ENCODE measurements at places on chromosomes 6 and 20. TPM values are rescaled to one million over a fixed set of nuclear protein-coding genes. Genes with fewer than 3 reads are reported as not detected.

The TCP11 gene
- total RNA-seq: not detected

DNA sequence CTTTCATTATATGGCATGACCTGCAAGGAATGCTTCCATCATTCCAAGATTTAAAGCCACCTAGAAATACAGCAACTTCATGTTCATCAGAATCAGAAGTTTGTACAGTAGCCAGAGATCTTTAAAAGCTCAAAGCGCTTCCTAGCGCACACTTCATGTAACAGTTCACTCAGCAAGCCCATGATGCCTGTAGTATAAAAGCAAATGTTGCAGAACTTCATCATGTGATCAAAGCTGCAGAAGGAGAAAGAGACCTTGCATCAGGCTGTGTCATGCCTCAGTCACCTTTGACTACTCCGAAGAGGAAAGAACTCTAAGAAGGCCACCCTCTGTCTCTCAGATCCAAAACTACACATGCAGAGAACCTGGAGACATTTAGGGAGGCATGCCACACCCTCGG, 78.5 kb downstream of the AGPAT4 start:
- H3K4me1 ChIP-seq: no peaks in the 10 kb centered on the region
- no peaks in the 10 kb centered on the region for H3K27me3 ChIP-seq
- H3K27ac ChIP-seq: no peak overlapping the region
- no peaks in the 10 kb centered on the region for H3K36me3 ChIP-seq
- H3K4me3 ChIP-seq: no peak overlapping the region

- H3K36me3 ChIP-seq: no peaks in the 10 kb centered on the region
- no peak for DNase-seq
- H3K4me1 ChIP-seq: peaks cover 10% of the 10 kb centered on the region
- H3K4me3 ChIP-seq: no peak overlapping the region
- H3K27me3 ChIP-seq: no peaks in the 10 kb centered on the region
Measured at GRCh38 chr6:155054491-155055250, 59.6 kb downstream of the TIAM2 start.

- no peaks in the 10 kb centered on the region for H3K27me3 ChIP-seq
- H3K4me1 ChIP-seq: no peaks in the 10 kb centered on the region
- DNase-seq: no peak
- H3K36me3 ChIP-seq: no peaks in the 10 kb centered on the region
- H3K4me3 ChIP-seq: no peak overlapping the region
Measured at GRCh38 chr20:23340524-23340923, 10.1 kb upstream of the NXT1 start.

The NMBR gene
- total RNA-seq: not detected

DNA sequence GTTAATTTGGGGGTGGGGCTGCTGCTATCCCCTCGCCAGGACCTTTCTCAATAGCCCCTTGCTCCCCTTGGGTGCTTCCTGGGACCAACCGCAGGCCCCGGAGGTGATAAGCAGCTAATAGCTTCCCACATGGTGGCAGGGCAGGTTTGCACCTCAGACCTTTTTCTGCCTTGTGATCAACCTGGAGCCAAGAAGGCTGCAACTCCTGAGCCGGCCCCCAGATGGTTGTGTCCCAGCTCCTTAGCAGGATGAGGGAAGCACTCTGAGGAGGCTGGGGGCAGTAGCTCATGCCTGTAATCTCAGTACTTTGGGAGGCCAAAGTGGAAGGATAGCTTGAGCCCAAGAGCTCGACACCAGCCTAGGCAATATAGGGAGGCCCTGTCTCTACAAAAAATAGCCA, 85.5 kb downstream of the BMP7 start:
- no peaks in the 10 kb centered on the region for H3K4me1 ChIP-seq
- H3K27me3 ChIP-seq: no peaks in the 10 kb centered on the region
- no peak overlapping the region for H3K27ac ChIP-seq
- DNase-seq: no peak
- H3K4me3 ChIP-seq: no peak overlapping the region

The PI3 gene
- 0.42 TPM for total RNA-seq

The RAB44 gene
- total RNA-seq: not detected

- H3K4me1 ChIP-seq: no peaks in the 10 kb centered on the region
- no peaks in the 10 kb centered on the region for H3K36me3 ChIP-seq
- no peak overlapping the region for H3K4me3 ChIP-seq
- no peak overlapping the region for H3K27ac ChIP-seq
- no peak for DNase-seq
Measured at GRCh38 chr6:106757722-106758467, 128.5 kb downstream of the QRSL1 start.

- H3K4me1 ChIP-seq: no peaks in the 10 kb centered on the region
- H3K27ac ChIP-seq: no peak overlapping the region
- H3K36me3 ChIP-seq: no peaks in the 10 kb centered on the region
- H3K4me3 ChIP-seq: no peak overlapping the region
Measured at GRCh38 chr20:22620342-22620741, 36.0 kb upstream of the FOXA2 start.

- DNase-seq: no peak
- H3K4me3 ChIP-seq: no peak overlapping the region
- no peaks in the 10 kb centered on the region for H3K36me3 ChIP-seq
- no peaks in the 10 kb centered on the region for H3K27me3 ChIP-seq
- H3K4me1 ChIP-seq: no peaks in the 10 kb centered on the region
- no peak overlapping the region for H3K27ac ChIP-seq
Measured at GRCh38 chr6:88301888-88302768, 136.0 kb upstream of the CNR1 start.

- no peak for DNase-seq
- H3K36me3 ChIP-seq: peaks cover 28% of the 10 kb centered on the region
- H3K27ac ChIP-seq: no peak overlapping the region
- no peaks in the 10 kb centered on the region for H3K27me3 ChIP-seq
Measured at GRCh38 chr20:35030136-35030535, 62.5 kb downstream of the TRPC4AP start.

DNA sequence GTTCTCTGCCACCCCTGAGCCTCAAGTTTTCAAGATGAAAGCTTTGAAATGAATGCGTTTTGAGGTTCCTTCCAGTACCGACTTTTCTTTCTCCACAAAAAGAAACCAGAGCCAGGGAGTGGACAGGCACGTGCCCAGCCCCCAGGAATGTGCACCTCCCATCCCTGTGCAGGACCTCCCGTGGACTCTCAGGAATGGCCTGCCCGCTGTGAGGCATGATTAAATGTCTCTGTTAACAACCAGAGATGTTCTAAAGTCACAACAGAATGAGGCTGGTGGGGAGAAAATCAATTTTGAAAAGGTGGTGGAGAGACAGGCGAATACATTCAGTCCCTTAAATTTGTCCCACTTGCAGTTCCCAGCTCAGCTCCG, 1.5 kb downstream of the TGM3 start:
- H3K4me3 ChIP-seq: no peak overlapping the region
- no peaks in the 10 kb centered on the region for H3K27me3 ChIP-seq
- H3K4me1 ChIP-seq: no peaks in the 10 kb centered on the region

DNA sequence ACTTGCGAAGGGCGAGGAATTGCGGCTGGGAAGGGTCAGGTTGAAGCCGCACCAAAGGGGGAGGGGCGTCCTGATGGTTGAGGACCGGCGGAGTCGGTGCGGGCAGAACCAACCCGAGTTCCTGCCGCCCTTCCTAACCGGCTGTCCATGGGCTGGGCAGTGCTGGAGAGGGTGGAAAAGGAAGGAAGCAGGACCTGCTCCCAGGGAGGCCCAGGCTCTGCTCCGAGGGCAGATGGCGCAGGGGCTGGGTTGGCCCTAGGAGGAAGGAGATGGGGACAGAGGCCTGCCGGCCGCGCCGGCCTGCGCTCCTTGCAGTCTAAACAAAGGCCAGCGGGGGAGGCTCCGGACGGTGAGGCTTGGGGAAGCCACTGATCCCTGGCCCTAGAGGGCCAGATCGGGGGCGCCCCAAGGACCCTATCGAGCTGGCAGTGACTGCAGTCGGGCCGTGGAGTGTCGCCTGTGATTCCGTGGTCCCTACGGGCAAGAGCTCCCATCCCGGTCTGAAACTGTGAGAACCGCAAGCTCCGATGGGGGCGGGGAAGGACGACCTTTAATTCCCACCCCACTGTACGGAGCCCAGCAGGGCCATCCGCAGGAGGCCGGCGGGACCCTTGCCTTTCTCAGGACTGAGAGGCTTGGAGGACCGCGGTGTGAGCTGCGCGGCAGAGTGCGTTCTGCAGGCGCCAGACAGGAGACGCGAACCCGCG, 39.4 kb downstream of the YTHDF1 start:
- H3K27me3 ChIP-seq: peaks cover 35% of the 10 kb centered on the region
- H3K4me1 ChIP-seq: peaks cover 6% of the 10 kb centered on the region
- H3K27ac ChIP-seq: no peak overlapping the region

The THEMIS gene
- total RNA-seq: 40.6 TPM
